ENCODE measurements at places on chromosomes 13 and 19.

DNA sequence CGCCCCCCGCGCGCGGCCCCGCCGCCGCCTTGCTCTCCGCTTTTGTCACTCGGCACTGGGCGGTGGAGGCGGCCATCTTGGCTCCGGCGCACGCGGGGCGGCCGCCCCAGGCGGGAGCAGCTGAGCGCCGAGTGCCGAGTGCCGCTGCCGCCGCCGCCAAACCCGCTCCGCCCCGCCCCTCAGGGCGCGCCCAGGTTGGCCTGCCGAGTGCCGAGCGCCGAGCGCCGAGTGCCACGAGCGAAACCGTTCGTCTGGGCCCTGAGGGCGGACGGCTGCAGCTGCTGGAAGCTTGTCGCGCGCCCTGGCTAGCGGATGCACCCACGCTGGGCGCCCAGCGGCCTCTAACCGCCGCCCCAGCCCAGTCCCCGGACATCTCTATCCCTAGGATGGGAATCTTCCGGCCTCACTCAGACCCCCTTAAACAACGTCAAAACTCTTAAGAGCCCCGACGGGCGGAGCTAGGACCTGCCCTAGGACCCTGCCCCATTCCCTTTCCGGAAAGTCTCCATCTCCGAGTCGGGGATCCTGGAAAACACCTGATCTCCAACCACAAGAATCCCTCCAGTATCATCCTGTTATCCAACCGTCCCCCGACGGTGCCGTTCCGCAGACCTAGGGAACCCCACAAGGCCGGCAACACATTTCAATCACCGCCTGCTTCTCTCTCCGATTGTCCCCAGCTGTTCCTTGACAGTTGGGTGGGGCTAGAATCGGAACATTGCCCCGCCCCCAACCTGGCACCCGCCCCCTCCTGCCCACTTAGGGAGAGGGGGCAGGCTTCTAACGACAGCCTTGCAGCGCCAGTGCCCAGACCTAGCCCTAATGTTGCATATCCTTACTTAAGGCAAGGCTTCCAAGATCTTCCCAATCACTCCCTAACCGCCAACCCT is 14.1 kb upstream of the AKAP8L start:
- peak; percentile 84 for DNase-seq

DNA sequence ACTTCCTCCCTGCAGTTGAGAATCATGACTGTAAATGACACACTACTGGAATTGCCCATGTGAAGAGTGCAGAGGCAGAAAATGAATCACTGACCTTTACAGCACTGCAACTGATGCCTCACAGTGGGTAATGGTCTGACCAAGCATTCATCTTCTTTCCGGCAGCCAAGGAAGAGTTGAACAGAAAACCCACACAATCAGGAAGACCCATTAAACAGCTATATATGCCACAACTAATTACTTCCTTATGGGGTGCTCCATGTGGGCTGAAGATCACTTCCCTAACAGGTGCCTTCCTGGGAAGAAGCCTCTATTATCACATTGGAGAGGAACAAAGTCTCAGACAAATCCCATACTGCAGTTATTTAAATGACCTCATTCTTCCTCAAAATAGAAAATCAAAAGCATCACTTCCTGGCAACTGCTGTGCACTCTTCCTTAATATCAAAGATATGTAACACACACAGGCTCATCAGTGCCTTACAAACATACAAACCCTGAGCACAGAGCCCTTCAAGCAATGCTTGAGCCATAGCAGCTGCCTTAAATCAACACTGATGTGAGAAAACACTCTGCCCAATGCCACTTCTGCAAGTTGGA is 45.8 kb downstream of the RUBCNL start:
- DNase-seq = no peak

DNA sequence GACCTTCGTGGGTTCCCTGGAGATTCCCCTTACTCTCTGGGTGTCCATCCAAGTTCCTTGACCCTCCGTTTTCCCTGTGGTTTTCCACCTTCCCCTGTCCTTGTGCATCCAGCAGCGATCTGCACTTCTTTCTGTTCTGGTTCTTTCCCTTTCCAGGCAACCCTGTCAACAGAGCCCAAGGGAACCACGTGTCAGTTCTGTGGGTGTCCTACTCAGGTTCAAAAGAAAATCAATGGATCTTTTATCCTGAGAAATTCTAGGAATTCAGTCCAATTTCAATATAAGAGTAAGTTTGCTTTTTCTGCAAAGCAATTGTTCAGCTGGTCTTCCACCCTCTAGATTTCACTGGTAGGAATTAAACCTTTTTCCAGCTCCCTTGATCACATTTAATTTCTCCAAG is 1394.8 kb upstream of the SLC10A2 start:
- no peak for DNase-seq

GRCh38 chr13:22014469-22014868 is 343.6 kb downstream of the FGF9 start:
- DNase-seq = no peak

DNA sequence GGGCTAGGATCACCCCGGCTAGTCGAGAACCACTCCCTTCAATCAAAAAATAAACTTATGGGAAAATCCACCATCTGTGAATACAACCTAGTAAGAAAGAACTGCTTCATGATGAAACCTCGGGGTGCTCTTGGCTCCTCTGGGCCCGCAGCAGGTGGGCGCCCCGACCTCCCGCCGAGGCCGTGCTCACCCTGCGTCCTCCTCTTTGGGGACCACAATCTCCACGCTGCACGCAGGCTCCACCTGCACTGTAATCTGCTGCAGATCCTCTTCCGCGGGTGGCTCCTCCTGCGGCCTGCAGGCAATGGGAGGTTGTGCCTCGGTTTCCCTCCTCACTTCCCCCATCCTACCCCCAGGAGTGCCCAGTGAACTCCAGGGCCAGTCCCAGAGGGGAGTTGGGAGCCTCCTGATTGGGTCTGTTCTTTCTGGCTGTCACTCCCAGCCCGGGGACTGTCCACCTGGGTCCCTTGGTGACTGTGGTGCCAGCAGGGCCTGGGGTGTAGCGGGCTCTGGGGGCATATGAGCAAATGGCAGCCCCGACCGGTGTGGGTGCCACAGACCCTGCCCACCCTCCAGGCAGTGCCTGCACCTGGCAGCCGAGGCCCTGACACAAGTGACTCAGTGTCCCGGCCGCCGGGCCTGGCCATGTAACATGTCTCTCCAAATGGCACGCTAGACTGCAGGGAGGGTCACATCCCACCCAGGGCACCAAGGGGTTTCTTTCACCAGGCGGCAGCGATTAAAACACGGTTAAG is 15.1 kb upstream of the CACTIN start:
- no peak for DNase-seq

GRCh38 chr19:44689290-44690130 is 9.4 kb upstream of the CEACAM16 start:
- peak; percentile 95 for DNase-seq

DNA sequence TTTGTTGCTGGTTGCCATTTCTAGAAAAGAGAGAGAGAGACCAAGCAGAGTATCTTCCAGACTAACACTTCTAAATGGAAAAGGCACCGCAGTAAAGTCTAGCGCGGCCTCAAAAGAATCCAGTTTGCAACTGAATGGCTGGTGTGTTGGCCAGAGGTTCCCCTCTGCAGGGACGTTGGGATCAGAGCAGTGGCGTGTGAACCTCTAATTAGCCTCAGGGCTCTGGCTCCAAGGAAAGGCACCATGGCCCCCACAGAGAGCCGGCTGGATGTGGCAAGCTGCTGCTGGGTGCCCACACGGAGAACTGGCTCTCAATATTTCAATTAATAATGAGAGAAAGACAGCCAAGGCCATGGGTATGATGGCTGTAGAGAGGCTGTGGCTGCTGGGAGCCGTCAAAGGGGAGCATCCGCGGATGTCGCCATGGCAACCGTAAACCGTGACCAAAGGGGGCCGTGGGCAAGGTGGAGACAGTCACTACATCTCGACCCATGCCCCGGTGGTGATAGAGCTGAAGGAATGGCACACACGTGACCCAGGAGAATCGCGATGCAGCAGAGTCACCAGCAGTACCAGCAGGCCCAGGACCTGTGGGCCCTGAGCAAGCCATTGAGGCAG is 9.5 kb downstream of the VSTM2B start:
- no peak for DNase-seq

GRCh38 chr13:67742478-67742877 is 512.3 kb upstream of the PCDH9 start:
- no peak for DNase-seq

DNA sequence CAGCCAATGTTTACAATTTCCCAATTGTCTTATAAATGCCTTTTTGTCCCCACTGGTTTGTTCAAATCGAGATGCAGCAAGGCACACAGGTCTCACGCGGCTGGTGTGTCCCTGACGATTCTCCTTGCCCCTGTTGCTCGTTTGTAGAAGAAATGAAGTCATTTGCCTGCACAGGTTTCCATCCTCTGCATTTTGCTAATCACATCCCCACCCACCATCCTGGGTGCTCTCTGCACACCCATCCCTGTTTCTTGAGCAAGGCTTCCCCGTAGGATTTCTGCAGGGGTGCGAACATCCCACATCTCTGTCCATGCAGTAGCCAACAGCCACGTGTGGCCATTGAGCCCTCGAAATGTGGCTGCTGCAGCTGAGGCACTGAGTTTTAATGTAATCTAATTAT is 59.8 kb upstream of the SOX1 start:
- DNase-seq = no peak

DNA sequence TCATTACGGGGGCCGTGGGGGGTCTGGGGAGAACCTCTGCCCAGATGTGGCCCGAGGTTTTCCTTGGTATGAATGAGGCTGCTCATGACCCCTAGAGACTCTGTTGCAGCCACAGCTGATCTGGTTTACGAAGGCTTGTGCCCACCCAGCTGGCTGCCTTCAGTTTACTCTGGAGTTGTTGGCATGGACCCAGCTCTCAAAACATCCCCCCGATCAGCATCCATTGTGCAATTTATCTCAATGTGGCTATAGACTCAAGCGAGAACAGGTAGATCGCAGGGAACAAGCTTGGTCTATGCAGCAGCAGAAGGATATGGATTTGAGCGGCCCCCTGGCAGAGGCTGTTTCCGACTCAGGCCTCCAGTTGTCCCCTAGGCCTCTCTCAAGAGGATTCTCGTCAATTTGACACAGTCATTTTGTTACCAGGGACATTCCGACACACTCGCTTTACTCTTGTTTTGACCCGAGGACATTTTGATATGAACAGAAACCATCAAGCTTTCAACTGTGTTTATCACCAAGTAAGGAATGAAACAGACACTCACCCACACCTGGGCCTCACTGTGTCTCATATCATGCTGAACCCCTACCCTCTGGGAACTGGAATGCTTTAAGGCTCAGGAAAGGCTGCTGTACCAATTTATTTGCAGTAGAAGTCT is 161.5 kb downstream of the KATNAL1 start:
- DNase-seq = no peak

DNA sequence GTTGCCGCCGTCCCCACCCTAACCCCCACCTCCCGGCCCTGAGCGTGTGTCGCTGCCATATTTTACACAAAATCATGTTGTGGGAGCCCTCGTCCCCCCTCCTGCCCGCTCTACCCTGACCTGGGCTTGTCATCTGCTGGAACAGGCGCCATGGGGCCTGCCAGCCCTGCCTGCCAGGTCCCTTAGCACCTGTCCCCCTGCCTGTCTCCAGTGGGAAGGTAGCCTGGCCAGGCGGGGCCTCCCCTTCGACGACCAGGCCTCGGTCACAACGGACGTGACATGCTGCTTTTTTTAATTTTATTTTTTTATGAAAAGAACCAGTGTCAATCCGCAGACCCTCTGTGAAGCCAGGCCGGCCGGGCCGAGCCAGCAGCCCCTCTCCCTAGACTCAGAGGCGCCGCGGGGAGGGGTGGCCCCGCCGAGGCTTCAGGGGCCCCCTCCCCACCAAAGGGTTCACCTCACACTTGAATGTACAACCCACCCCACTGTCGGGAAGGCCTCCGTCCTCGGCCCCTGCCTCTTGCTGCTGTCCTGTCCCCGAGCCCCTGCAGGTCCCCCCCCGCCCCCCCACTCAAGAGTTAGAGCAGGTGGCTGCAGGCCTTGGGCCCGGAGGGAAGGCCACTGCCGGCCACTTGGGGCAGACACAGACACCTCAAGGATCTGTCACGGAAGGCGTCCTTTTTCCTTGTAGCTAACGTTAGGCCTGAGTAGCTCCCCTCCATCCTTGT is 6.4 kb downstream of the YIPF2 start:
- no peak for DNase-seq

GRCh38 chr13:63514886-63515285 is 2099.2 kb upstream of the PCDH20 start:
- DNase-seq = no peak

DNA sequence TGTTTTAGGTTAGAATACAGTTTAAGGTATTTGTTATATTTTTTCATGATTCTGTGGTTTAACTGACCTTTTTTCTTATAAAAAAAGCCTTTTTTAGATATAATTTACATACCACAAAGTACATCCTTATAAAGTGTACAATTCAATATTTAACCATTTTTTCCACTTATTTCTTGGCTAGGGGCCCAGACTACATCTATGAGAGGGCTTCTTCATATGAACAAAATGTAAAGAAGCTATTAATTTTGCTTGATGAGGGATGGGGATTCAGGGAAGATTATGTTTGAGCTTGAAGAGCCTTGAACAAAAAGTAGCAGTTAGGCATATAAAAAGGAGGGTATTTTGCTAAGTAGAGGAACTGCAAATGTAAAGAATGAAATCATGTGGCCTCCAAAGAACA is 2.2 kb downstream of the CCDC122 start:
- no peak for DNase-seq

Data from A549 (cell line).